Hepatocyte (in vitro differentiated cells): ENCODE measurements at places on chromosomes 2 and 18. TPM values are rescaled to one million over a fixed set of nuclear protein-coding genes. Genes with fewer than 3 reads are reported as not detected.
A peak's percentile ranks its signal among the peaks of the same experiment; 100 is the strongest.

DNA sequence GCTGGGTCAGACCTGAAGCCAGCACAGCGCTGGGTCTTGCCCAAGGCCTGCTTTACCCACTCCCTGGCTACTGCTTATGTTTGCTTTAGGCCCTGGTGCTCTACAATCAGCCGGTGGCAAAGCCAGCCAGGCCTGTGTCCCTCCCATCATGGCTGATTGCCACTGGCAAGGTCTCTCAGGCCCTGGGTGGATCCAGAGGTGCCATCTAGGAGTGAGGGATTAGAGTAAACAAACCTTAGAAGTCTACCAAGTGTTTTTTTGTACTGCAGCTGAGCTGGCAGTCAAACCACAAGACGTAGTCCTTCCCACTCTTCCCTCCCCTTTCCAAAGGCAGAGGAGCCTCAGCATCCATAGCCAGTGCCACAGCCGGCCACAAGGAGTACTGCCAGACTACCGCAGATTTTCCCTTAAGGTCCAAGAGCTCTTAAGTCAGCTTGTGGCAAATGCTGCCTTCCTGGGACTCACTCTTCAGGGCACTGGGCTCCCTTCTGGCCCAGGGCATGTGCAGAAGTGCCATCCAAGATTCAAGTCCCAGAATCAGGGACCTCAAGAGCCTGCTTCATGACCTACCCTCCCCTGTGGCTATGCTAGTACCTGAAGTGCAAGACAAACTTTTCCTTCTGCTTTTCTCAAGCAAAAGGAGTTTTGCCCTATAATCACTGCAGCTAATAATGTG is 20.0 kb downstream of the IL1RL2 start:
- no peak for DNase-seq

- DNase-seq: no peak
These were observed 555.8 kb downstream of the SATB2 start for GRCh38 chr2:198901894-198902293.

DNA sequence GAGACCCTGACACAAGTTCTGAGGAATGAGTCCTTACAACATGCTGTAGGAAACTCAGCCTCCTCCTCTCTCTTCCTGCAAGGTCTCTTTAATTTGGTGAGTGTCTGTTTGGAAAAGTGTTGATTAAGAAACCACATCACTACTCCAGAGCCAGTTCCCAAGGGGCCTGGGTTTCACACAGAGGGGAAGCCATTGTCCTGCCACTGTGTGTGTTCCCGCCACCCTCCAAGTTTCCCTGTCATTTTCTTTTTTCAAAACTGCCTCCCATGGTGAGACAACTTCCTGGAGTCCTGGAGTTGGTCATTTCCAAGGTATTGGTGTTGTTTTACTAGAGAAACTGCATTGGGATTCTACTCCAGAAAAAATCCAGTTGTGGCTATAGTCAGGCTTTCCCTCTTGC is 232.0 kb upstream of the PARD3B start:
- DNase-seq: no peak

GRCh38 chr2:126910637-126911036 is 11.9 kb downstream of the TEX51 start:
- DNase-seq: no peak

DNA sequence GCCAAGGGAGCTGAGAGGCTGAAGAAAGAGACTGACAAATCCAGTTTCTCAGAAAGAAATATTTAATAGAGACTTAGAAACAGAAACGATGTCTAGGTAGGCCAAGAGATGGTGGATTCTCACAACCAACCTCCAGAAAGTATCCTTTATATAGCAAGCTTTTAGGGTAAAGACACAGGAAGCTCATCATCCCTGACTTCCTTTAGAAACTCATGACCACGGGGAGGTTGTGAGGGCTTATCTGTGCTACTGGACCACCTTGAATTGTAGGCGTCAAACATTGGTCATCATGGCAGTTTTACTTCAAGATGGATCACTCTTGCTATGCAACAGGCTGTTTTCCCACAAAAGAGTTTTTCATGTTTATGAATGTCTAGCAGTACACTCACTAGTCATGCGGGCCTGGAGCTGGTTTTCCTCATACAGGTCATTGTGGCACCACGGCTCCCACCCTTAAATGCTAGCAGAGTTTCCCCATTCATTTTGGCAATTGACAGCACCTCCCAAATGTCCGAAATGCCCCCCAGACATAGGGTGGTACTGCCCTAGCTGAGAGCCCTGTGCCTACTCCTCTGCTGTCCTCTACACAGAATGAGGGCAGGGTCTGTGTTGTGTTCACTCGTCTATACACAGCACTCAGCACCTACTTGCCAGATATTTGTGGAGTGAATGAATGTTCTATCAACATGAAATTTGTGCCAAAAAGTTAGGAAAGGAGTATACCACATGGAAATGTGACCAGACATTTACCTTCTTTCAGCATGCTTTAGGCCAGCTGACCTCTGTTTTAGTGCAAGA is 89.0 kb downstream of the TMEM247 start:
- DNase-seq: no peak

GRCh38 chr2:1004398-1004797 is 53.7 kb downstream of the SNTG2 start:
- DNase-seq: no peak

- DNase-seq: no peak
These were observed 49.4 kb downstream of the PID1 start for GRCh38 chr2:229221641-229222040.

DNA sequence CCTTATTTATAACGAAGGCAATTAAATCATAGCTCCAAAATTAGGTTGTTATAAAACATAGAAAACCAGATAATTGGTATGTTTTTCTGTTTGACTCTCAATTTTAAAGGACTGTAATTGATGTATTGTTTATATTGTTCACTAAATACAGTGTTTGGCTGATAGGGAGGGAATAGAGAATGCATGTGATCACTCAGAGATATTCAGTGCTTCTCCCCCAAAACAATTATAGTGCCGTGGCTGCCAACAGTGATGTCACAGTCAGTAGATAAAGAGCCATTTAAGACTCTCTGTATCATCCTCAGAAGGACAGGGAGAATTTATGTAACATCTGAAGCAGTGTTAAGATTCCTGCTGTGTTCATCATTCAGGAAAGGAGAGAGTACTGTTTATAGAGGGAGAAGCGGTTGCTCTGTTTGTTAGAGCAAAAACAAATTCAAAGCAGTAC is 69.6 kb downstream of the PHLPP1 start:
- DNase-seq: no peak

GRCh38 chr2:113092864-113093612 is 25.3 kb downstream of the IL1F10 start:
- DNase-seq: no peak

GRCh38 chr2:175620106-175620505 is 382.0 kb downstream of the LNPK start:
- DNase-seq: peak; percentile 16

DNA sequence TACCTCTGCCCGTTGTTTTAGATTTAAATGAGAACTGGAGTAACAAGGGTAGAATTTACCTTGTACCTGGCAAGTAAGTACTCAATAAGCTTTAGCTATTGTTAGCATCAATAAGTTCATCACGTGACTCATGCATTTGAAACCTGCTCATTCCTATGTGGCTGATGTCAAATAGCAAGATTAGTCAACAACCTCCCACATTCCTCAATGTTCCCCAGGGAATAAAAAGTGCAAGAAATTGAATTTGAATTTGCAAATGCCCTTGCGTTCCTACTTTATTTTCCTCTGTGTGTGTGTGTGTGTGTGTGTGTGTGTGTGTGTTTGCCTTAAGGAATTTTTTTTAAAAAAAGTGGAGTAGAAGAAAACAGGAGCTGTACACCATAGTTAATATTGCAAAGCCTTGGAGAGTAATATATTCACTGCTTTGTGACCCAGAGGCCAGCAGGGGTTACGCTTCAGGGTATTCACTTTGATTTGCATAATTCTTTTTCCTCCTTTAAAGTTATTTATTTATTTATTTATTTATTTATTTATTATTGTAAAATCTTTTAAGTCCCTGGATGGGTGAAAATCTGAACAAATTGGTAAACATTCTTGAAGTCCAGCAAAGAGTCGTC is 43.9 kb upstream of the DNAH7 start:
- no peak for DNase-seq

DNA sequence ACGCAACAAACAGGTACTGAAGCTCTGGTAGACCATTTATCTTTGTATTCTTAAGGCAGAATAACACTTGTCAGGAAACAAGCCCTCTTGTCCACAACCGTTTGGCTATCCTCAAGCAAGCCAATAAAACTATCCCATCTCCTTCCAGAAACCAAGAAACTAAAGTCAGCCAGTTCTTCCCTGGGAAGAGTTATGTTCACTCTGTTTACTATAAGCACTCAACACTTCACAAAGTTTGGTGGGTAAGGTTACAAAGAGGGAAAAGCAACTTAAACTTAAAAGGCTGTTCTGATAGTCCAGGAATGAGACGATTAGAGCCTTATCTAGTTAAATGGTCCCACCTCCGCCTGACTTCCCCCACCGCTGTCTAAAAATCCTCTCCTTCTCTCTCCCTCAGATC is 25.6 kb downstream of the LRP2 start:
- DNase-seq: no peak

GRCh38 chr2:200411831-200412230 is 98.0 kb downstream of the KCTD18 start:
- DNase-seq: no peak

- DNase-seq: no peak
These were observed 33.1 kb downstream of the KIF1A start for GRCh38 chr2:240786871-240787311.

DNA sequence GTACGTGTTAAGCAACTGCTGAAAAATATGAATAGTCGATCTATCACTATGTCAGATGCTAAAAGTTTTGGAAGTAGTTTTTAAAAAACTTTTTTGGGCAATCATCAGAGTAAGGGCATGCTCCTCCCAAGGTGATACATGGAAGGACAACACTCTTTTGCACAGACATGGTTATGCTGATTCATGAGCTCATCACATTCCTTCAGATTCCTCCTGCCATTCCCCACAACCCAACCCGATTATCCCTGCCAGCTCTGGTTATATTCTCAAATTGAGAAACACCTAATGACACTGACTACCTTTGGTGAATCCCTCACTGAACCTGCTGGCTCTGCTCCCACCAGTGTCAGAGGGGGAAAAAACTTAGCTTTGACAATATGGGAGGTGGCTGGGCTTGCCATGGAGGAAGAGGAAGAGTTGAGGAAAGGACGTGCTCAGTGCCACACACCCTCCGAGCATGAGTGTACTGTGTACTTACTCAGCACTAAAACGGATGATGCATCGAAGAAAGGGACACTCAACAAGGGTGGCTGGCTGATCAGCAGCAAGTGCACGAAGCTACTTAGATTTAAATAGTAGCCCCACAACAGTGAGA is 83.9 kb upstream of the RNU4ATAC start:
- DNase-seq: no peak

The SPR gene
- 44.8 and 48.3 TPM in 2 replicates for total RNA-seq

The RBM44 gene
- 0.40 and 0.53 TPM in 2 replicates for total RNA-seq

The CFAP221 gene
- 3.4 and 8.1 TPM in 2 replicates for total RNA-seq

The GPR45 gene
- not detected in 2 replicates for total RNA-seq

The NGEF gene
- 1.3 and 3.2 TPM in 2 replicates for total RNA-seq

The GPATCH11 gene
- total RNA-seq: 4.3 and 7.0 TPM in 2 replicates

The SERPINB4 gene
- total RNA-seq: not detected in 2 replicates
